ENCODE measurements at places on chromosomes 5 and 9.

DNA sequence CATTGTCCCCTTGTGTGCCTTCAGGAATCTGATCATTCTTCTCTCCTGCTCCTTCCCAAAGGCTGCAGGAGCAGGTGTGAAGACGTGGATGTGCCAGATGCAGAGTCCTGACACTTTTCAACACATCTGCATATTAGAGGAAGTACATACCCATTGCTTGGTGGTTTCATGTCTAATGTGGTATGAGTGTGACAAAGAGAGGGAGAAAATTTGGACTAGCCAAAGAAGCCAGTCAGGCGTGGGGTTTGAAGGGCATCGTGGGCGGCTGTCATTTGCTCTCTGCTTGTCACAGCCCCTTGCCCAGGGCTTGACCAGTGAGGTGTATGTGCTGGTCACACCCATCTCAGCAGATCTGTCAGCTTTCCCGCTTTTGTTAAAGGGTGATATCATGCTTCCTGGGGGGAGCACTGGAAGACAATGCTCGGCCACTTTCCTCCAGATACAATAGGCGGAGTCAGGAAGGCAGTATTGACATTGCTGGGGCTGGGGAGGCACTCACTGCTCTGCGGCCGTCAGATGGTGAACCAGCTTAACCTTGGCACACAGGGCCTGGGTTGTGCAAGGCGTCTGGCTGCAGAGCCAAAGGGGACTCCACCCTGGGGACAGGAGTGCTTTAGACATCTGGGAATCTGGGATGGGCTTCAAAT, 8.6 kb downstream of the TEK start:
- ATAC-seq: peak; percentile 23

DNA sequence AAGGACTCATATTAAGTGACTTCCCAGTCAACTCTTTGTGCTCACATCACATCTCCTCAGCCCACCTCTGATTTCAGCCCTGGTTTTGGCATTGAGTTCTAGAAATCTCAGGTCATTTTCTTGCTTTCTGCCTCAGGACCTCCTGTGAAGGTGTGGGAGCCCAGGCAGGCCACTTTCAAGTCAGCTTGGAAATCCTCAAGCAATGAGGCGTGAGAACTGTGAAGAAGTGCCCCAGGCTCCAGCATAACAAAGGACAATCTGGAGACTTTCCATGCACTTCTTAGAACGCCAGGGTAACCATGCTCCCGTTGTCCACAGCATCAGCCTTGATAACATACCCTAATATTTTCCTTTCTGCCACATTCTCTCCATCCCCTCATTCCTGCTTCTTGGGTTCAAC, 131.2 kb upstream of the MAP3K1 start:
- ATAC-seq: no peak

GRCh38 chr5:124546643-124547042, 199.8 kb downstream of the ZNF608 start:
- ATAC-seq: no peak

GRCh38 chr9:70452365-70452764, 37.9 kb upstream of the KLF9 start:
- ATAC-seq: no peak

DNA sequence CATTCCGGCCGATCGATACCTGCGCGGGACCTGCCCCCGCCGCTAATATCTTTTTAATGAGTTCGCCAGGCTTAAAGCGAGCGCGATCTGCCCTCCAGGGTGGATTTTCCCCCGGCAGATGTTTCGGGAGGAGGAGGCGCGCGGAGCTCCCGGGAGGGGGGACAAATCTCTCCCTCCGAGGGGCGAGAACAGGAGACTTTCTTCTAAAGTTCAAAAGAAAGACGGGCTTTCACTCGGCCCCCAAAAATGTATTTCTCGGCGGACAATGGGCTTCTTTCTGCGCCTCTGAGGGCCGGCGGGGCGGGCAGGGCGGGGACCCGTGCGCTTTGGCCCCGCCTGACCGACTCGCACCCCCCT, 4.1 kb upstream of the PRDM12 start:
- no peak for ATAC-seq

GRCh38 chr5:74075501-74076484, 449.8 kb downstream of the ARHGEF28 start:
- no peak for ATAC-seq

DNA sequence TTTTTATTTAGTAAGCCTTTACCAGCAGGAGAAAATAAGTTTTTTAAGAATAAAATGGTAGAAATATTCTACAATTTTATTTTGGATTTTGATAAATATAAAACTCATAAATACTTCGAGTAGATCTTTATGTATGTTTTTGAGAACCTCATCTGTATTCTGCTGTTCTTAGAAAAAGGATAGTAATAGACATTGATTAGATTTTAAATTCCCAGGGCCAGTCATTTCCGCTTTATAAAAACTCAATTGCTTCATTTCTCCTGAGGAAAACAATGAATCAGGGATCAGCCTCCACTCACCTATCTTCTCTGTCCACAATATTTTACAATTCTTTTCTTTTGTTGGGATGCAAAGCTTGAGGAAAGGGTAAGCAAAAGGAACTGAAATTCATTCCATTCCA, 1983.5 kb upstream of the C9orf72 start:
- no peak for ATAC-seq

- no peak for ATAC-seq
Measured at GRCh38 chr5:171492781-171493180, 73.3 kb downstream of the FGF18 start.

DNA sequence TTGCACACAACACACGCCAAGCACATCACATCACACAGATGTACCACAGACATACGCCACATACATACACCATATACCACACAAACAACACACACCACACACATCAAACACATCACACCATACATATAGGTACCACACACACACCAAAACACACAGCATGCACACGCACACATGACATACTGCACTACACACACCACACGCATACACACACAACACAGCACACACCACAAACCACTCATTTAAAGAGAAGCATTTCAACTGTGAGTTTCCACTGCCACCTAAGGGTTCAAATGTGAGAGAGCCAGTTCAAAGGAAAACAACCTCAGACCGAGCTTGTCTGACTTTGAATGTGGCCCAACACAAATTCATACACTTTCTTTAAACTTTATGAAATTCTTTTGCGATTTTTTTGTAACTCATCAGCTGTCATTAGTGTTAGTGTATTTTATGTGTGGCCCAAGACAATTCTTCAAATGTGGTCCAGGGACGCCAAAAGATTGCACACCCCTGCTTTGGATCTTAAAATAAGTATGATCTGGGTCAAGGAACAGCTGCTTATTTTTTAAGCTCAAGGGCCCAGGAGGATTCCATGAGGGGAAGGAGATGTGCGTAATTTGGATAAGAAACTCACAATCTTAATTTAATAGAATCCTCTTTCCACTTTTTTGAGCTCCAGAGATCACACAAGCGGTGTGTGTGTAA, 494.6 kb downstream of the GADD45G start:
- ATAC-seq: peak; percentile 47

DNA sequence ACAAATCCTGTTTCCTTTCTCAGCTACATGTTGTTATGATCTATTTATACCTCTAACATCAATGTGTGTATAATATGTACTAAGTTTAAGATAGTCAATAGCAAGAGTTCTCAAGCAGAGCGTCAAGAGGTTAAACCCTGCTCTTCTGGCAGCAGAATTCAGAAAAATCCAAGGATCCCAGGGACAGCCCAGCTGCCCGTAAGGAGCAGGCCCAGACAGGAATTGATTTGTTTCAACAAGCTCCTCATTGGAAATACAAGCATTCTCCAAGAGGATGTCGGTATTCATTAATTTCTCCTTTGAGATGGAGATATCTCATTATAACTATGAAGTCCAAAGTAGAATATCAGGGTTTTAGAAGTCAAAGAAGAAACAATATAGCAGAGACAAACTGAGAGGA, 14.9 kb downstream of the EFNA5 start:
- ATAC-seq: no peak

DNA sequence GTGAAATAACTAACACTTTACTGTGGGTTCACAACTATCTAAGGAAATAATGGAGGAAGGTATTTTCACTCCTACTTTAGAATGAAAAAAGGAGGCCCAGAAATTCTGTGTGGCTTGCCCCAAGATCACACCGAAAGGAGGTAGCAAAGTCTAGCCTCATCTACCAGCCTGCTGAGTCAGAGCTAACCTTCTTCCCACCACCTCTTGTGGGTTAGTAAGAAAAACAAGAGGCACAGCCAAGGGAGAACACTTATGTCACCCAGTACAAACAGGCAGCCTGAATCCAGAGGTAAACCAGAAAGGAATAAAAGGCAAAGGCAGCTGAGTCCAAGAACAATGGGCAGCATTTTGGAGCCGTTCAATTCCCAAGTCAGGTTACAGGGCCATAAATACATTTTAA, 91.9 kb upstream of the RASEF start:
- ATAC-seq: no peak

DNA sequence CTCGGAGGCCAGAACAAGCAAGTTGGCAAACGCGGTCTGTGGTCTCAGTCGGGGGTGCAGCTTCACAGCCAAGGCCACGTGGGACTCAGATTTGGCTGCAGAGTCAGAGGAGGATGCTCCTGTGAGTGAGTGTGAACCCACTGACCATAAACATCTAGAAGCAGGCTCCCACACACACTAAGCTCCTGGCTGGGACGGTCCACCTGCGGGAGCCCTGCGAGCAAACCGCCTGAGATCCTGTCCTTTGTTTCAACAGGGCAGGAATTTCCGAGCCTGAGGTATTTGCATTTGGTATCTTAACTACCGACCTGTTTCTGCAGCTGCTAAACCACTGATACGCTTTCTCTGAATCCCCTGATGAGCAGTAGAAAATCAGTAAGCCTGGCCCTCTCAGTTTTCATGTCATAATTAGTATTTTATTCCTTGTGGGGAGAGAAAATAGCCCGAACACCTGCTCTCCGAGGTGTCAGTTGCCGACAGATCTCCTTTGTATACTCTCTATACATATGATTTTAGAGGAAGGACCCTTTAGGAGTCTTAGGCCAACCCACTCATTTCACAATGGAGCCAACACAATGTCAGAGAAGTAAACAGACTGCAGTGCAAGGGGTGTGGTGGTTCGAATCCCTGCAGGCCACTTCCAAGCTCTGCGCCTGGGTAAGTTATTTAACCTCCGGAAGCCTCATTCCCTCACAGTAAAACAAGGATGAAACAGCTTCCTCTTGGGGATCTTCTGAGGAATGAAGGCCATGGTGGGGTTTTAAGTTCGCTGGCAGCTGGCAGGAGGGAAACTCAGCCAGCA, 40.9 kb upstream of the PWWP2A start:
- no peak for ATAC-seq

- no peak for ATAC-seq
Measured at GRCh38 chr5:159324986-159325385, 5.3 kb downstream of the IL12B start.

DNA sequence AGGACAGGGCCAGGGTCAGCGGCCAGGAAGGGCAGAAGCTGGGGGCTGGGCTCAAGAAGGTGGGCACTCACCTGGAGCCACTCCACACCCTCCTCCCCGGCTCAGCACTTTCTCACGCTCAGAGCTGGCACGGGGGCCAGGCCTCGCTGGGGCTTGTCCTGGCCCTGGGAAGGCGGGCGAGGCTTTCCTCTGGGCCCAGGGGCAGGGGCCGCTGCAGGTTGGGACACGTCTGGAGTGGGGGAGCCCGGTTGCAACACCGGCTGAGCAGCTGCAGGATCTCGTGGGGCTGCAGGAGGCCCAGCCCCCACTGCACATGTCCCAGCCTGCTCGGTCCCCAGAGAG, 38.9 kb upstream of the EGFL7 start:
- no peak for ATAC-seq

DNA sequence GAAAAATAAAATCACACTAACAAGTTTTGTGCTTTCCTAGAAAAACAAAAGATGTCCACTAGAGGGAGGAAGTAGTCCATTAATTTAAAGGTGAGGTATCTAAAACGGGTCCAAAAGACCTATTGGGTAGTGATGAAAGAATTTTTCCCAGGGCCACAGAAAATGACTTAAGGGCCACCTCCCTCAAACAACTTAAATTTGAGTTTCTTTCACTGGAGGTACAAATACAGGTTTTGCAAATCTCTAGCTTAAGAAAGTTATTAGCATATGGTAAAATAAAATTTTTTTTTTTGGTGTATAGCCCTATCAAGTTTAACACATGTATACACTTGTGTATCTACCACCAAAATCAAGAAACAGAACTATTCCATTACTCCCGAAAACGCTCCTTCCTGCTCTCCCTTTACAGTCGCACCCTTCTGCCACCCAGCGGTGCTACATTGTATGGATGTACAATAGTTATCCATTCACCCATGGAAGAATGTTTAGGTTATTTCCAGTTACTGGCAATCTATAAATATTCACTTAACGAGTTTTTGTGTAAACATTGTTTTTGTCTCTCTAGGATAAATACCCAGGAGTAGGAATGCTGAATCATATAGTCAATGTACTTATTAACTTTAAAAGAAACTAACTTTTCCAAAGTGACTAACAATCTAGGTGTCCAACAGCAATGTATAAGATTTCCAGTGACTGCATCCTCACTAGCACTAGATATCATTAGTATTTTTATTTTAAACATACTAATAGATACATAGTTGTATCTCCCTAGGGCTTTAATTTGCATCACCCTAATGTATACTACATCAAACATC, 21.9 kb downstream of the DEPDC1B start:
- ATAC-seq: no peak

GRCh38 chr5:115825948-115826347, 9.5 kb upstream of the CDO1 start:
- no peak for ATAC-seq

DNA sequence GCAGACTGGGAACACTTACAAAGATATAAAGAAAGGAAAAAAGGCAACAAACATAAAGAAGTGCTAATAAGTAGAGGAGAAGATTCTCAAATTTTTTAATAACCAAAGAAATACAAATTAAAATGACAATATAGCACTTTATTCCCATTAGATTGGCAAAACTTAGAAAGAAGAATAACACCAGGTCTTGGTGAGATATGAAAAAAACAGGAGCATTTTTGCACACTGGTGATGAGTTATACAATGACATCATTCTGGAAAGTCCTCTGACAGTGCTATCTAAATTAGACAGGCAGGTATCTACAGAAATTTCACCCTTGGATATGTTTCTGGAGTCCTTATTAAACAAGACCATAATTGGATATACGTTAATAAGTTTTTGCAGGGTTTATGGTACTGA, 9.5 kb upstream of the SFXN1 start:
- no peak for ATAC-seq

DNA sequence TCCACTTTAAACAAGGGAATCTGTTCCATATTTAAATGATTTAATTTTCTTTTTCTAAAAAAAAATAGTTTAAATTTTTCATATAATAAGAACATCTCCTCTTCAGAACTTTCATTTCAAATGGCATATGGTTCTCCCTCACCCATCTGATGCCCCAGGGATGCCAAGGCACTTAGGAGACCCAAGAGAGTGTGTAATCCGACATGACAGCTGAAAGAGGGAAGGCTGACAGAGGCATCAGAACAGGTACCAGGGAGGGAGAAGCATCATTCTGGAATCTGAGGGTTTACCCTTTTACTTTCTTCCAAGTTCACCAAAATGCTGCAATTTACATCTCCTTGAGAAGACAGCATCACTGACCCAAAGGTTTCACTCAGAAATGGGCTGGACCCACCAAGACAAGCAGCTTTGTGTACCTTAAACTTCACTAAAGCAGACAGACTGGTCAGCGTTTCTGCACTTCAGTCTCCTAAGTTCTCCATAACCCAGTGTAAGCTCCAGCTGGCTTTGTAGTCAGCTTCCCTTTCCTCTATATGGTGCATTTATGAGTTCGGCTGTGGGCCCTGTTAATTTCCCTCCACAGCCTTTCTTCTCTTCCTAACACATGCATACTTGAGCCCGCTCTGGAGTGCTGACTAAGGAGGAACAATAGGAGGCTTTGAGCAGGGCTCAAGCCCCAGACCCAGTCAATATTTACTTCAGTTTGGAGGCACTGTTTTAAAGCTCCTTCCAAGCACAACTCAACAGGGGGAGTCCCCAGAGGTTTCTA, 17.7 kb downstream of the EFNA5 start:
- ATAC-seq: peak; percentile 77

GRCh38 chr9:23497137-23497504, 328.9 kb downstream of the ELAVL2 start:
- peak; percentile 16 for ATAC-seq

Measured in motor neuron (in vitro differentiated cells).